ENCODE measurements at places on chromosomes 5 and 9.

GRCh38 chr5:169013208-169013728 lies 287.7 kb downstream of the SLIT3 start:
- DNase-seq = no peak

DNA sequence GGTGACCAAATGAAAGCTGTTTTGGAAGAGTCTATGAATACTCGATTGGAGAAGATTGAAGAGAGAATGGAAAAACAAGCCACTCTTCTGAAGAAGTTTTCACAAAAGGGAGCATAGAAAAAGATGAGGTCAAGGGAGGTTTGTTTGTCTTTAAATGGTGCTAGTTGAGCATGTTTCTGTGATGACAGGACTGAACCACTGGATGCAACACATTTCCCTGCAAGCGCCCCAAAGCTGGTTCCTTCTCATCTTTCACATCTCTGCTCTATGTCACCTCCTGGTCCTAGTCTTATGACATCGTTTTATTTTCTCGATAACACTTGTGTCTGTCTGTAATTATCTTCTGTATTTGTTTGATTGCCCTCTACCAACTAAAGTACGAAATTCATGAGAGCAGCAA lies 3.8 kb upstream of the CCDC192 start:
- DNase-seq = no peak

- DNase-seq = peak; percentile 37
Observed at GRCh38 chr5:34898258-34898895, 16.9 kb downstream of the RAD1 start.

DNA sequence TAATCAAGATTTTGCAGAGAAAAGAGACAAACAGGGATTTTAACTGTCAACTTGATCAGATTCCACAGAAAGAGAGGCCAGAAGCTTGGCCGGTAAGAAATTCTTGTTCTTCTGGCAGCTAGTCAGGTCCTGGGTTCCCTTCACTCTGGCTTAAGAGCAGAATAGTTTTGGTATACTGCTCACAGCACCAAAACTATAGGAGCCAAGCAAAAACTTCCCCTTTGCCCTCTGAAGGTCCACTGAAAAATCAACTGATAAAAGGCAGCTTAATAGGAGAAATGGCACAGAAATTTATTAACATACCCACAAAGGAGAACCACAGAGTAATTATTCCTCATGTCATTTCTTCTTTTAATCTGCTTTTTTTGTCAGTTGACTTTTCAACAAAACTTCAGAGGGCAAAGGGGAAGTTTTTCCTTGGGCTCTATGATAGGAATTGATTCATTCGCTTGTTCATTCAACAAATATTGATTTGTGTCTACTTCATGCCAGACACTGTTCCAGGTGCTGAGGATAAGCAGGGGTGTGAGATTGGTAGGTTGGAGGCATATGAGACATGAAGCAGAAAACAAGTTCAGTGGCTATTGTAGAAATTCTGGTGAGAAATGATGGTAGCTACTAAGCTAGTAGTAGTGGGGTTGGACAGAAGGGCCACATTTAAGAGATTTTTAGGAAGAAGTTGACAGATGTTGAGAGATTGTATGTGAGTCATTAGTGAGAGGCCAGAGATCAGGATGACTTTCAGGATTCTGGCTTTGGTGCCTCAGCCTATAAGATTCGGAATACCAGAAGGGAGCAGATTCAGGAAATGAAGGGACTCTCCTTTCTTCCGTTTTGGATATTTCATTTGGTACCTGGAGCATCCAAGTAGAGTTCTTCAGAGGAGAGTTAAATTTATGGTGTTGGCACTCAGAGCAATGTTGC lies 20.6 kb upstream of the NNT start:
- DNase-seq = no peak

DNA sequence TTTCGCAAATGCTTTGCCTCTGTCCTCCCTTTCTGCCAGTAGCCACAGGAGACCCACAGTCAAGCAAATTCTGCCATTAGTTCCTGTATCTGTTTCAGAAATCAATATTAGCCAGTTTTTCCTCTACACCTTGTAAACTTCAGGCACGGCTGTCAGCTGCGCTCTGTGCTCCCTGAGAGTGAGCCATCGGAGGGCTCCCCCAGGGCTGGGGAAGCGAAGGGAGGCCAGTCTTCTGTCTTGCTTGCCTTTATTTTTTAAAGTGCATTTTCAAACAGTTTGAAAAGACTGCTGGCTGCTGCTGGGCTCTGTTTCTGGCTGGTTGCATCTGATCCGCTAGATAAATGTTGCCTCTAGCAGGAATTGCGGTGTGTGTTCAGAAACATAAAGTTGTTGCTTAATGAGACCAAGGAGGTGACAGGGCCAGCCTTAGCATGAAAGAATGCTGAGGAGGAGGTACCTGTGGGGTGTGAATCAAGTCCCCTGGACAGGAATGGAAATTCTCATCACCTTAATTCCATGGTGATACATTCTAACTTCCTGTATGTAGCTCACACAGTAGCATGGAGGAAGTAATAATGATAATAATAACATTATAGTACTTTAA lies 421.7 kb upstream of the KIF2A start:
- no peak for DNase-seq

GRCh38 chr5:14143841-14144585 lies 871 bp downstream of the TRIO start:
- DNase-seq = no peak

DNA sequence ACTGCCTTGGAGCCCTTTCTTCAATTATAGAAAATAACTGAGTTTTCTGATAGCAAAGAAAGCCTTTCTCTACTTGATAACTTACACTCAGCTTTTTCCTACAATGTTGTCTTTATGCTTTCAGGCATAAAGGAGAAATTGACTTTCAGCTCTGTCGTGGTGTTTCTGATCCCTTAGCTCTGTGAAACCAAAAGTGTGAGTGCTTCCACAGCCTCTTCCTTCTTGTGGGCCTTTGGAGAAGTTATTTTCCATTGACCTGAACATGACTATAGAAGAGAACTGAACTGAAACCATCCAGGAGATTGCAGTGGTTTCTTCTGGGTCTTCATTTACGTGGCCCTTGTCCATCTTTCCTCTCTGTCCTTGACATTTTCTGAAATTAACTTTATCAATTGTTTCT lies 59.5 kb upstream of the EQTN start:
- no peak for DNase-seq

GRCh38 chr9:4235871-4236804 lies 63.7 kb downstream of the GLIS3 start:
- no peak for DNase-seq

DNA sequence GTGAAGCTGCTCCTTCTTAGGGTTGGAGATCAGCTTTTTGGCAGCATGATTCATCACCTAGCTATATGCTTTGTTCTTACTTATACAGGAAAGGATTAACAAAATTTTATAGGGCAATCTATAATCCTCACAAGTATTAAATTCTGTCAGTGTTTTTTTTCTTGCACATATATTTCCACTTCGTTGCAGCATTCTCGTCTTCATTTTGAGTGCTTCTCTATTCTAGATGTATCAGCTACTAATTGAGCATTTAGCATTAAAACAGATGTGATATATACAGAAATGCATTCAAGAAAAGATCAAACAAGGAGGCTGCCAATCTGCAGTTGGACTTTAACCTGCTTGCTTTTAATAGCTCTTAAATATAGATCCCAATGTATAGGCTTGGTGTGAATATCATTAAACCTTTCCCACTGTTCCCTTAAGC lies 3.6 kb upstream of the CTXN3 start:
- no peak for DNase-seq

- no peak for DNase-seq
Observed at GRCh38 chr5:52999344-52999949, 10.3 kb downstream of the ITGA2 start.

DNA sequence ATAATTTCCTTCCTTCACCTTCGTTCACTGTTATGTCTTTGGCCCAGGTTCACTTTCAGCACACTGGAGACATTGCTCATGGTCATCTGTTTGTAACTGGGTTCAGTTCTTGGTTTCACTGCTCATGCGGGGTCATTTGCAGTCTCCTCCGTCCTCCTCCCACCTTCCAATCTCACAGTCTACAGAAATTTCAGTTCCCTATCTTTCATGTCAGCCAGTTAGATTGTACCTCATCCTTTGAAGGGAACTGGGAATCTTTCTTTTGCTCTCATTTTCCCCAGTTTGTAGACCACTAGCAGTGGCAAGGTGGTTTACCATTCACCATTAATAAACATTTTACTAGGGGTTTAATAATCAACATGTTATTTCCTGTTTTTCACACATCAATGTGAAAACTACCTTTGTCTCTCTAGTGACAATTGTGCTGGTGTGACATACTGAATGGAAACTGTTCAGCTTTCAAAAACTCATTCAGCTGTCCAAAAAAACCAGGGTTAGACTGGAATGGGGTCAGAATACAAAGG lies 100.9 kb upstream of the IL6ST start:
- DNase-seq = no peak

DNA sequence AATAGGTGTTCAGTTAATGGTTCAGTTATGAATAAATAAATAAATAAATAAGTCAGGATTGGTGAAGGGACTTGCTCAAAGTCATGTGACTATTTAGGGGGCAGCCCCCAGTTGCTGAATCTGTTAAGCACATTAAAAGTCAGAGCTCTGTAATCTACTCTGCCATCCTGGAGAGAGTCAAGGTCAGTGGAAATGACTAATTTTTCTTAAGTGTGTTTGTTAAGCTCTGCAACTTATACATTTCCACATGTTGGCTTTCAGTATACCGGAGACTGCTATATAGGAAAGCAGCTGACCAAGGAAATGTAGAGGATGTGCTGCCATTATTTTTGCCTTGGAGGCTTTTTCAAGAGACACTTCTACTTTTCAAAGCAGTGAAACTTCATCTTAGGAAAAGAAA lies 57.9 kb downstream of the KIAA1958 start:
- no peak for DNase-seq

- no peak for DNase-seq
Observed at GRCh38 chr5:139417214-139417613, 13.3 kb upstream of the SPATA24 start.

GRCh38 chr9:109771796-109772531 lies 8.0 kb upstream of the PALM2AKAP2 start:
- DNase-seq = no peak

DNA sequence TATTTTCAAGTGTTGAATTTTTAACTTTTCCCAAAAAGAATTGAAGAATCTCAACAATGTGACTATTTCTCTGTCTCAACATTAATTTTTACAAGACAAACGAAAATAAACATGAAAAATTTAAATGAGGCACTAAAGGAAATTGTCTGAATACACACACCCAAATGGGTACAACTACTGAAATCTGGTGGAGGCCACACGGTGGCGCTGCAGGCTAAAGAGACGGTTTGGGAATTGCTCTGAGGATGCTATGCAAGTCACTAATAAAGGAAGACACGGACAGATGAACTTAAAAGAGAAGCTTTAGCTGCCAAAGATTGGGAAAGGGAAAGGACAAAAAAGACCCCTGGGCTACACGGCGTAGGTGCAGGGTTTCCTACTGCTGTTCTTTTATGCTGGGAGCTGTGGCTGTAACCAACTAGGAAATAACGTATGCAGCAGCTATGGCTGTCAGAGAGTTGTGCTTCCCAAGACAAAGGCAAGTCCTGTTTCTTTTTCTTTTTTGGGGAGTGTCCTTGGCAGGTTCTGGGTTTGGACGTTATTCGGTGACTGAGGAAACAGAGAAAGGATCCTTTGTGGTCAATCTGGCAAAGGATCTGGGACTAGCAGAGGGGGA lies at the start of gene PCDHB10:
TSS of gene PCDHB10 (plus strand) at position 244 of the 616 bp plus-strand sequence. CDS start at position 444, 200 bp downstream.
- DNase-seq = no peak

DNA sequence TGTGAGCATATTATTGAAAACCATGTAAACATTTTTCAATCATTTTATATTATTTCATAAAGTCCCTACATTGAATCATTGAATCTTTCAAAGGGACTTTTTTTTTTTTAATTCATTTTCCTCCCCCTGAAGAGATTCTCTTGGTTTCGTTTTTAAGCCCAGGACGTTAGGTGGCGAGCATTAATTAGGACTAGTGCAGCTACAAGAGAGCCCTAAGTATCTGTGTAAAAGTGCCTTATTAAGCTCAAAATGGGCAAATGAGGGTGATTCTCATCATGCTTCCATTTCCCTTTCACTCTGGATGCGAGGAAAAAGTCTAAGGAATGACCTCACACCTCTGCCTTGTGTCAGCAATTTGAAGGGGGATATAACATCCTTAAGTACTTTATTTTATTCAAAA lies 517.9 kb upstream of the ITGA1 start:
- no peak for DNase-seq

DNA sequence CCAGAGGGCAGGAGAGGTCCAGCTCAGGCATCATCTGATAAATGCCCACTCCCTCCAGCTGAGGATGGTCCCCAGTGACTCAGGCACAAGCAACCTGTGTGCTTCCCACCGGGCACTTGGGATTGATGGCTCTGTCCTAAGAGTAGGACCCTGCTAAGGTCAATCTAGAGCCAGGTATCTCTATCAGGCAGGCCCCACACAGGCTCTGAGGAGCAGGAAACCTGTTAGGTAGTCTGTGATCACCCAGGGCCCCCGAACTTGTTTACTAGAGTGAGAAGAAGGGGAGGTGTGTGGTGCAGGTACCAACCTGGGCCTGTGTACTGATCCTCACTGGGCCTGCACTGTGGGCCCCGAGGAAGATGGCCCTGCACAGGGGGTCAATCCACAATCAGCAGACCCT lies 119.6 kb upstream of the FSTL4 start:
- DNase-seq = no peak

DNA sequence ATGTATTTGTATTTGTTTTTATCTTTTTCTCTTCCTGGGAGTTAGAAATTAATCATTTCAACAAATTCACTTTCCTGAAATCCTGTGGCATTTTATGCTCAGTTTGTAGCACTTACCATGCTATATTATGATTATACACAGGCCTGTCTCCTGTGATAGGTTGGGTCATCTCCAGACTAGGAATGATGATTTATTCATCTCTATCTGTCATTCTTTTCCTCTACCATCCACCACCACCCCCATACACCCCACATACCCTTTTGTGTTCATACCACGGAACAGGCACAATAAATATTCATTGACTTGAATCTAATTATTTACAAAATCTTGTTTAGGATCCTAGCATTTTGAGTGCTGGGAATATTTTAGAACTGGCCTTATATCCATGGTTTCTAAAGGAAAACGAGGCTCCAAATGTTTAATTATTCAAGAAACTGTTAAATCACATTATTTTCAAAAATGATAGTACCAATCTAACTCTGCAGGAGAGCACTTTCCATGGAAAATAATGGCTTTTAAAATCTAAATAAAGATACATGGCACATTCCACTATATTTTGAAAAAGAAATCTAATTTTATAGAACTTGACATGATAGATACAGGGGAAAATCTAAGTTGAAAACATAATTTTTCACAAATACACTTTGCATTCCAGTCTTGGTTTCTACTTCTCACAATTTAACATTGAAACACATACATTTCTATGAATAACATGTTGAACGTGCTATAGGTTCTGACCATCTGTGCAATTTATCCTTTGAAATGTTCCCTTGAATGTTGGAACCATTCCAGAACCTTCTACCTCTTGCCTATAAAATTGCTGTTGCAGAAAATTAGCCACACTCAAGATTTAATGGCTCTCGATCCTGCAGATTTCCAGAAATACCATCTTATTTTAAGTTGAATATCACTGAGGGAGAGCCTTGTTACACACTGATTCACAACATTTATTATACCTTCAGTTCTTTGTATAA lies 89.3 kb downstream of the STARD4 start:
- no peak for DNase-seq

- no peak for DNase-seq
Observed at GRCh38 chr9:107488375-107489143, 1.0 kb downstream of the KLF4 start.
